ENCODE measurements at places on chromosomes 13 and 19.
A peak's percentile ranks its signal among the peaks of the same experiment; 100 is the strongest.

GRCh38 chr19:21434967-21435544 is 38.1 kb downstream of the ZNF493 start:
- DNase-seq: no peak

DNA sequence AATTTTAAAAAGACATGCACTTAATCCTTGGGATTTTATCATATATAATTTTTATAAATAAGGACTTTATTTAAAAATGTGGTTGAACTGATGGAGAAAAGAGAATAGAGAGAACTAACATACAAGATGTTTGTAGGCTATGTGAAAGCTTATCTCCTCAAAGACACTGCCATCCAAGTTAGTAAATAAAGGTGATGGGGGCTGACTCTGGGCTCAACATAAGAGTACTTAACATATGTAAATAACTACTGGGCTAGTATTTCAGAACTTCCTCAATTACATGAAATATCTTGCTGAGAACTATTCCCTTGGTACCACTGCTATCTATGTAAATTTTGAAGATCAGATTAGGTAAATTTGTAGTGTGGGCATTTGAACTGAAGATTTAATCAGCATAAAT is 1017.3 kb upstream of the PCDH20 start:
- no peak for DNase-seq

DNA sequence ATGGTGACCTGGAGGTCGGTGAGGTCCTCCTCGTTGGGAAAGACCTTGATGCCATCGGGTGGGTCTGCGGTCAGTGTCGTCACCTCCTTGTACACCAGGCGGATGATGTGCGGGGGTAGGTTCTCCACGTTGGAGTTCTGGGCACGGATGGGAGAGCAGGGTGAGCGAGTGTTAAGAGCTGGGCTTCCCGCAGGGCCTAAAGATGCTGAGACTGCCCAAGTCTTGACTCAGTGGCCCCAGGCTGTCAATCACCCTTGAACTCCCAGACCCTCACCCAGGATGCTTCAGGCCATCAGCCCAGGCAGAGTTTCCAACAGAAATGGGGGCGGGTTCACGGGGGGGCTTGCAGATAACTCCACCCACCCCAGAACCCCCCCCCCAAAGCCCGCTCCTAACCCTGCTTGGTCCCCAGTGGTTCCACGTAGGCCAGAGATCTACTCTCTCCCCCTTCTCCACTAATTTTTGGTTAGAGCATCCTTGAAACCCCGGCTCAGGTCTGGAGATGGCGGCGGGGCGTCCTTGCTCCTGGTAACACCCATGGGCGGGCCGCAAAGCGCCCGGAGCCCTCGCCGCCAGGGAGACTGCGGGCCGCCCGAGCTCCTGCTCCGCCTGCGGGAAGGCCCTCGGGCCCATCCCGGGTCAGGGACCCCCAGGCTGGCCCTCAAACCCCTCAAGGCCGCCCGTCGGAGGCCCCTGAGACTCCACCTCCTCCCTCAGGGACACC is 600 bp downstream of the UBE2S start:
- DNase-seq: no peak

DNA sequence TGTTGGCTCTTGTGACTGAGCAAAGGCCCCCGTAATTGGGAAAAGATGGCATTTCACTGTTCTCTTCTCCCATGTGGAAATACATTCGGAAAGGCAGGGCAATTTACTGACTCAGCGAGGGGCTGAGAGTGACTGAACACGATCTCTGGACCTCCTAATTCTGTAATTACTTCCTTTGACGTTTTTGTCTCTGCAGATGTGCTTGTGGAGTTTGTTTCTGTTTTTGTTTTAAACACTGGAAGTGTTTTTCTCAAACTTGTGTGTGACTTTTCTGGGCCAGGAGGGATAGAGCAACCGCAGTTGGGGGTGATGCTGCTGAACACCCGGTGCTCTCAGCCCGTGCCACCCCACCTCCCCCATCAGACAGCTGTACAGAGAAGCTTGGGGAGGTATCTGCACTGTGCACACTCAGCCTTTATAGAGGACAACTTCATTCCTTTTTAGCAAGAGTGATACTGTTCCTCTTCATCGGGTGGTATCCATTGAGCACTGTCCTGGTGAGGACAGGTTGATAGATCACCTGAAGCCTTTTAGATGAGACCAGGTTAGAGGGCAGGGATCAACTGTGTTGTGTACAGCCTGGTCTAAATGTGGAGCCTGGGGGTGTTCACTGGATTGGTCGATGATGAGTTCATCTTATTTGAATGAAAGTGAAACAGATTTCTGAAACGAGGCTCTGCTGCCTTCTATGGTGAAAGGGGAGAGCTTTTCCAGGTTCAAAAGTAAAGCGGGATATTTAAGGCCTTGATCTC is 117.4 kb downstream of the ESD start:
- no peak for DNase-seq

GRCh38 chr19:18379803-18380747 is 5.9 kb upstream of the GDF15 start:
- no peak for DNase-seq

GRCh38 chr19:35044317-35045117 is 3.0 kb downstream of the HPN start:
- DNase-seq: peak; percentile 83

GRCh38 chr13:43134868-43135267 is 111.5 kb downstream of the DNAJC15 start:
- DNase-seq: no peak

DNA sequence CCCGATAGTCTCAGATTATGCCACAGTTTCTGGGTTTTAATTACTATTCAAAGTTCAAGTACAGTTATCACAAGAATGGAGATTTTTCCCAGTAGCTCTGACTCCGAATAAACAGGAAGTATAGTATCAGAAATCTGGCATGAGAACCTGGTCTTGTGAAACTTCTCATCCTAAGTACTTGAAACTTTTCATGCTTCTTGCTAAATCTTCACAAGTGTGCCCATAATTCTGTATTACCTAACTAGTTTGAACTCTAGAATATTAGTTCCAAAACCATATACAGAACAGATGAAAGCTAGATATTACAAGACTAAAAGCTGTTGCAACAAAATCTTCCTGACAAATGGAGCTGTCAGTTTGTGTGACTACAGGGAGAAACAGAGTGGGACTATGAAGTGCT is 70.5 kb upstream of the CSNK1A1L start:
- no peak for DNase-seq

All from HEK293T (cell line).